NCI-H187 treated with DMSO at 0.1 percent for 48 hours (cell line): ENCODE measurements at places on chromosomes 3 and 15.

- DNase-seq: no peak
Measured at GRCh38 chr3:30302027-30302426, 304.4 kb upstream of the TGFBR2 start.

GRCh38 chr3:161422171-161422700, 50.9 kb upstream of the SPTSSB start:
- DNase-seq: no peak

DNA sequence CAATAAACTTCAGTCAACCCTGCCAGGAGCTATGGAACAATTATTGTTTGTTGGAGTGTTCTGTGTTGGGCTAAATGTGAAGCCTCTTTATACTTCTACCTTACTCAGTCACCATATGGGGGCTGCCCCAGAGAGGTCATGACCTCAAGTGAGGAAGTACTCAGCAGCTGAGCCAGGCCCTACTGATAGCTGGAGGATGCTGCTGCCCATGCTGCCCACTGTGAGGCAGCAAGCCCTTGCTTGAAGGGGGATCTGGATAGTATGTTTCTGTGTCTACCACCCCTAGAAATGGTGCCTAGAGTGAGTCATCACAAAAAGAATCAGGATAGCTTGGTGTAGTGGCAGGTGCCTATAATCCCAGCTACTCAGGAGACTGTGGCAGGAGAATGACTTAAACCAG, 4.5 kb upstream of the RPL24 start:
- DNase-seq: no peak

DNA sequence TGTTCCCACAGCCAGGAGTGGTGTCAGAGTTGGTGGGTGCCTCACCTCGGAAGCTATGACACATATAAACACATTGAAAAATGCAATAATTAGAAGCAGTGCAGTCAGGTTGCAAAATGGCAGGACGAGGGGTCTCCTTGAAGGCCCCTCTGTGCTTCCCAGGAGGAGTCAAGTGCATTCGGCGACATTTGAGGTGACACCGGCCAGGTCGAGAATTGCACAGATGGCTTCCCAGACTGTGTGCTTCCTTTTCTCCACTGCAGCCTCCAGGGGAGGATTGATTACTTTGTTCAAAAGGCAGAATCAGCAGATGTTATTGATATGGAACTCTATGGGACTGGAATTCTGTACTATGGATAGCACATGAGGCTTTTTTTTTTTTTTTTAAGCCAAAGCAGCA, 163.2 kb downstream of the MINAR1 start:
- DNase-seq: no peak

DNA sequence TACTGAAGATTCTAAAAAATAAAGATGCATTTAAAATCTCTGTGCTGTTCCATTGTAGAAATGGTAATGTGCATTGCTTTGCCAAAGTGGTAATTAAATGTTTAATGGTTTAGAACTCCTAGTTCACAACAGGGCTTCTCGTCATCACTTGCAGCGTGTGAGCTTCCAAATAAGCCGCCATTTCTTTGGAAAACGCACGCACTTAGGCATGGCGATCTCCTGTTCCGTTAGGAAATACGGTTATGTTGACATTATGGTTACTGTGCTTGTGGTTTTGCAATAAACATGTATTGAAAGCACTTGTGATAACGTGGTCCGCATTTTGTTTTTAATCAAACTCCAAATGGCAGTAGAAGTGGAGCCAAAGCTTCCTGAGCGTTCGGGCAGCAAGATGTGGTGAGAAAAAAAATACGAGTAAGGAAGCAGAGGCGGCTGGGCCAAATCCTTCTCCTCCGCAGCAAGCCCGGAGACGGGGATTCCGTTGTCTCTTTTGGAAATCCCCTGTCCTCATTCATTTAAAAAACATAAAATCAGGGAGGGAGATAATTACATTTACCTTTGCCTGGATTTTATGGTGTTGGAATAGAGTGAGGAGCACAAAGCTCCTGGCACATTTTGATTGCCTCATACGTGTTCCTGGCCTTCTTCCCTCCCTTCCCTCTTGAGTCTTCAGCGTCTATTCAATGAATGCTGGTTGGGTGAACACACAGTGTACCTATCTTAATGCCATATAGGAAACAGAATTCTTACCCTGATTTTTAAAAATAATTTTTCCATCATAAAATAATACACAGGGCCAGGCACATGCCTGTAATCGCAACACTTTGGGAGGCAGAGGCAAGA, 97.5 kb downstream of the SLC49A4 start:
- no peak for DNase-seq

DNA sequence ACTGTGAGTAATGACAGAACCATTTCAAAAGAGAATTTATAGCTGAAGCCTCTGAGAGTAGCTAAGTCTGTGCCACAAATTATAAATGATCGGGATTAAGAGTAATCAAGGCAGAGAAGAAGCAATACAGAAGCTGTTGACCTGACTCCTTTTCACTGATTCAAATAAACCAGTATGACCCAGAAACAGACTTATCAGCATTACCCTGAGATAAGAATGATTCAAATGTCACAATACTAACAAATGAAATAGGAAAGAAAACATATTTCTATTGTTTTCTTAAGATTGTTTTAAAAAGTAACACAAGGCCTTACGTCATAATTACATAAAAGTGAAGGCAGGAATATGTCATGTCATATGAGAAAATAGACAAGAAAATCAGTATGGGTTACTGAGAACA, 1534.6 kb downstream of the SI start:
- no peak for DNase-seq

DNA sequence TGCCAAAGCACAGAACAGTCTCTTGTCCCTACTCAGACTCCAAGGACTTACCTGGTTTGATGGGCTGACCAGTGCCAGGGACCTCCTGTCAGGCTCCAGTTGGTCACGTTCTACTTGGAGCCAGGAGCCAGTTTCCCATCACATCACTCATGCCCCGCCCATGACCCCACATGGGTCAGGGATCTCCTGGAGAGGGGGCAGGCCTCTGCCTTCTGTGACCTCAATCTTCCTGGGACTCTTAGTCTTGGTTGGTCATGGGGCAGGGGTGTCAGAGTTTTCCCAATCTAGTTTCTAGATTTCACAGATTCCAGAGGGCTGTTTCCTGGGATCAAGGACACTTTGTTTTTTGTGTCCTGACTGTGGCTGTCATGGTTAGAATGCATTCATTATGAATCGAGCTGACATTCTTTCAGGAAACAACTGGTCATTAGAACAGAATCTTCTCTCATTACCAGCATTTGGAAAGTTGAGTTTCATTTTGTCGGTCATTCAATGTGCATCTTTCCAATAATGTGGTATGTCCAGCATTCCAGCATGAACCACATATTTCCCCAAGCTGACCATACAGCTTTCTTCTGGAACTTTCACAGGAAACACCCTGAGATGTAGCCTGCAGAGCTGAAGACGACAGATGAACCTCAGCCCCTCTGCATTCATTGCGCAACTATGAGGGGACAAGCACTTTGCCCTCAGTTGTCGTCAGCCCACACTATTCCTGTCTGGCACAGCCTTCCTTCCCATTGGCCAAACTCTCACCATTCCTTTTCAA, 19.8 kb downstream of the CYP19A1 start:
- no peak for DNase-seq

DNA sequence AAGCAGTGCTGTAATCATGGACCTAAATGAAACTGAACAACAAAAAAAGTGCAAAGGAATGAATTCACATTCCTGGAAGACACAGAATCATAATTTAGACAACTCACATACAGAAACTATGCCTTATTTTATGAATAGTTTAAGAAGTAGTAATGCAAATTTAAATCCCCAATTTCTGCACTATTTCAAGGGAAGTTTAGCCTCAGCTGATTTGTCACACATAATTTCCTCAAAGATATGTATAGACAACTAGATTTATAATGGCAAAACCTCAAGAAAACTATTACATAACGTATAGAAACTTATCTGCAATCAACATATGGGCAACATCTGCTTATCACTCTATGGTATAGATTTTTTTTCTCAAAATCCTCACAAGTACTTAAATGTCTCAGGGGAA, 7.8 kb upstream of the PTX3 start:
- no peak for DNase-seq

GRCh38 chr3:73605412-73605811, 19.3 kb downstream of the PDZRN3 start:
- DNase-seq: no peak

GRCh38 chr3:170367797-170368196, 10.3 kb downstream of the SKIL start:
- DNase-seq: no peak

- DNase-seq: no peak
Measured at GRCh38 chr15:81337241-81337640, 13.3 kb upstream of the STARD5 start.

DNA sequence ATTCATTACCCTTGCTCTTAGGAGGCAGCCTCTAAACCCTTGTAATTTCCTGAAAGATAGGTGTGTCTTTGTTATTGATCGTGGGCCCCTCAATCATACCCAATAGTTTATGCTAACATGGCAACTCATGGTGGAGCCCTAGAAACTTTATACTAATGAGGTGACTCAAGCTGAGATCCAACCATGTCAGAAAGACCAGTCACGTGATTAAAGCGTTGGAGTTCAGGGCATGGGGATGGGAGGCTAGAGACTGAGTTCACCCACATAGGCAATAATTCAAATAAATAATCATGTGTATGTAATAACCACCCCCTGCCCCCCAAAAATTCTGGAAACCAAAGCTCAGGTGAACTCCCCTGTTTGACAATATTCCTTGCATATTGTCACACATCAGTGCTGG, 99.5 kb upstream of the TUSC7 start:
- no peak for DNase-seq

GRCh38 chr3:46378426-46378942, 7.7 kb downstream of the CCR5 start:
- no peak for DNase-seq

- DNase-seq: no peak
Measured at GRCh38 chr15:64026591-64026990, 19.7 kb downstream of the DAPK2 start.

GRCh38 chr3:124553178-124553577, 177.1 kb upstream of the UMPS start:
- no peak for DNase-seq

GRCh38 chr3:188137051-188137450, 16.9 kb upstream of the LPP start:
- no peak for DNase-seq

DNA sequence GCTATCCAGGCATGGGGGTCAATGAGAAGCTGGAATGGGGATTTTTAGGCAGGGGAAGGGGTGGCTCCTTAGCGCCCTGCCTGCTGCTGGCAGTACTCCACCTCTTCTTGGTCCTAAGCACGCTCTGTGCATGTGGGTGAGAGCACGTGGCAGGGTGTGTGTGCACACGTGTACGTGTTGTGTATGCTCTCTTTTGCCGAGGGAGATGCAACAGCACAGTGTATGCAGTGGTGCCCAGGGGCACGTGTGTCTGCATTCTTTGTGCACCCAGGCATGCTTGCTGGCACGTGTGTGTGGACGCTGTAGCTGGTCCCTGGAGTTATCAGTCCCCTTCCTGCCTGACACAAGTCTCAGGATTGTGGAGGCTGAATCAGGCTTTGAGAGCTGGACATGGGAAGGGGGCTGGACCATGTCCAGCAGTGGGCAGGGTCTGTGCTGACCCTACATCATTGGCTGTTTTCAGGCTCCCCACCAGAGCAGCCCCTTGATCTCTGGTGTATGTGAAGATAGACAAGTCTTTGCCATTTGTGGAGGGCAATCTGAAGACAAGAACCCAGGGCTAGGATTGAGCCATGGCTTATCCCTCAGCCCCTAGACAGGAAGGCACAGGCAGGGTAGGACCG, 1.9 kb upstream of the CAMKV start:
- no peak for DNase-seq
